ENCODE measurements at places on chromosomes 6 and 20.

- peak; percentile 36 for DNase-seq
These were observed 14.5 kb downstream of the COL11A2 start for GRCh38 chr6:33177552-33178446.

DNA sequence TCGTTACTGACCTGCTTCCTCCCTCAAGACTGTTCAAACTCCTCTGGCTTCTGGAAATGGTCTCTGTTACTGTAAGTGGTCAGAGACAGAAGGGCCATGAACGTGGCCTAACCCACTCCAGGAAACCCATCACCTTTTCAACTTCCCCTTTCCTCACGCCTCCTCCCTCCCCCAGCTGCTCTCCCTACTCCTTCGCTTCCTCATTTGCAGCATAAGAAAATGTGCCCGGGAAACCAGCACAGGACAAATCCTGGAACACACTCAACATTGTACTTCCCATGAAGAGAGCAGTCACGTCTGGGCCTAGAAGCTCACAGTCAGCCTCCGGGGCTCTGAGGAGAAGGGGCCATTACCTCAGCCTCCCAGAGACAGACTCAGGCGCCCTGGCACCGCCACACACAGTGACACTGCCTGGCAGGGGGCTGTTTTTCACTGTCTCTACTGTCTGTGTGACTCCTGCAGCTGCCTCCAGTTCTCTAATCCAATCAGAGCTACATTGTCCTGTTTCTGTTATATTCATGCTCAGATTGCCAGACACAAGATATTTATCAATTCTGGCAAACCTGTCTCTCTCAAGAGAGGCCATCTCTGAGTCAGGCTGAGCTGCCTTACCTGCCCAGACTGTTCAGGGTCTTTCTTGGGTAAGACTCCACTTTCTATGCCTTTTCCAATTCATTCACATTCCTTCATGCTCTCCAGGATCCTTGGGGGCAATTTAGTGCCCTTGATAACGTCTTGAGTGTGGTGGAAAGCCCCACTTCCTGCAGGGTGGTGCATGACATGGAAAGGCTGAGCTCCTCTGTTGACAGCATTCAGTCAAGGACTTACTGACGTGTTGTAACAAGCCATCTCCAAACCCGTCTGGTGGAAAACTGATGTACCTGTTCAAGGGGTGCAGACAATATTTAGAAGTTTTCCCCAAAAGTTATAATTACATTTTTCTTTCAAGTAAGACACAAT is 242.2 kb downstream of the HIVEP2 start:
- DNase-seq: peak; percentile 62

GRCh38 chr6:35297601-35298481 is at the start of gene DEF6:
TSS of gene DEF6 (plus strand) at chr6:35297818. CDS start at chr6:35297857, 39 bp downstream.
- peak; percentile 94 for DNase-seq

- no peak for DNase-seq
These were observed 79.0 kb downstream of the TRERF1 start for GRCh38 chr6:42372699-42373098.

- DNase-seq: no peak
These were observed 14.2 kb upstream of the SLCO4A1 start for GRCh38 chr20:62627901-62628612.

DNA sequence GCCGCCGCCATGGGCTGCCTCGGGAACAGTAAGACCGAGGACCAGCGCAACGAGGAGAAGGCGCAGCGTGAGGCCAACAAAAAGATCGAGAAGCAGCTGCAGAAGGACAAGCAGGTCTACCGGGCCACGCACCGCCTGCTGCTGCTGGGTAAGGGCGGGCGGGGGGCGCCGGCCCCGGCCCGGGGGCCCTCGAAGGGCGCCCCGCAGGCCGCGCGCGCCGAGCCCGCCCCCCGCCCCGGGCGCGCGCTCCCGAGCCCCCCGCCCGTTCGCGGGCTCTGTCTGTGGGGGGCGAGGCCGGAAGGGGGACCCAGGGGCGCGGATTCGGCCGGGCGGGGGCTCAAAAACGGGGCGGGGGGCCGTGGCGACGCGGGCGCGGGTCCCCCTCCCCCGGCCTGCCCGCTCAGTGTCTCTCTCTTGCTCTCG is 39.2 kb downstream of the GNAS start:
- DNase-seq: peak; percentile 38

DNA sequence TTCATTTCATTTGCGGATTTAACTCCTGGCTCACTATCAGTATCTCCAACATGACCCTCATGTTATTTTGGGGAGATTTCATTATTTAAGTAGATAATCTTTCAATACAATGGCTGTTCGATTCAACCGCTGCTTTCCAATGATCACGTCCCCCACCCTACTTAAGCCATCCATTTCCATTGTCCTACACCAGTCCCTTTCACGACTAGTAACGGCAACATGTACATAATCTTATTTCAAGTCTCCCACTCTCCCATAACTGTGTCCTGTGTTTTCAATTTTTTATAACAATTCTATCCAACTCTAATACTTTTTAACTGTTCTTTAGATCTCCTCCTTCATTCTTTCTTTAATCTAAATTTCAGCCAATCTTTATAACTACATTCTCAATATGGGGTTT is 890.8 kb upstream of the MAP3K7 start:
- no peak for DNase-seq

- no peak for DNase-seq
These were observed 368.5 kb upstream of the EPHA7 start for GRCh38 chr6:93787841-93788240.

GRCh38 chr6:108660251-108660650 is 99.5 kb downstream of the FOXO3 start:
- DNase-seq: no peak

- no peak for DNase-seq
These were observed 317.5 kb upstream of the MOCS1 start for GRCh38 chr6:40251637-40252300.

DNA sequence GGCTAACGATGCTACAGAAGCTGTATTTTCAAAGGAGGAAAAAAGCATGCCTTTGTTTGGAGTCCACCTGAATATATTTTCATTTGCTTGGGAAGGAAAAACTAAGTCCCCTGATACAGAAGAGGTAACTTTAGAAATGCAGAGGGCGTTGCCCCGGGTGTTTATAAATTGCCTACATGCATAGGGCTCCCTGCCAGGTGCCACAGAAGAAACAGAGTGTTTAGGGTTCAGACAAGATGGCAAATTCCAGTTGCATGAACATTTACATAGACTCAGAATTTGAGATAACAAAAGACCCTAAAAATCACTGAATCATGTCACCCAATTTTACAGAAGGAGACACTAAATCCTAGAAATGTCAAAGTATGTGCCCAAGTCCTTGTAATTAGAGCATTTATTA is 19.9 kb downstream of the RIN2 start:
- no peak for DNase-seq

DNA sequence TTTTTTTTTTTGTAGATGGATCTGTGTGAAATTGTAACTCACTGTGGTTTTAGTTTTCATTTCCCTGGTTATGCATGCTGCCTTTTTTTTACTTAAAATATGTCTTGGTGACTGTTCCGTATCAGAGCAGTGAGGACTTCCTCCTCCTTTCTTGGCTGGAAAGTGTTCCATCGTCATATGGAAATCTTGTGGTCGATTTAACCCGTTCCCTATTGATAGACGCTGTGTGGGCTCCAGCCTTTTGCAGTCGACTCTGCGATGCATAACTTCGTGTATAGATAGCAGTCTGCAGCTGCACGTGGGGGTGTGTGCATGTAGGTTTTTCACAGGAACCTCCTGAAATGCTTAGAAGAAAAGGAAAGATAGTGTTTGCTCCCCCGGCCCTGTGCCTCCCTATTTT is 28.1 kb upstream of the PNPLA1 start:
- no peak for DNase-seq

DNA sequence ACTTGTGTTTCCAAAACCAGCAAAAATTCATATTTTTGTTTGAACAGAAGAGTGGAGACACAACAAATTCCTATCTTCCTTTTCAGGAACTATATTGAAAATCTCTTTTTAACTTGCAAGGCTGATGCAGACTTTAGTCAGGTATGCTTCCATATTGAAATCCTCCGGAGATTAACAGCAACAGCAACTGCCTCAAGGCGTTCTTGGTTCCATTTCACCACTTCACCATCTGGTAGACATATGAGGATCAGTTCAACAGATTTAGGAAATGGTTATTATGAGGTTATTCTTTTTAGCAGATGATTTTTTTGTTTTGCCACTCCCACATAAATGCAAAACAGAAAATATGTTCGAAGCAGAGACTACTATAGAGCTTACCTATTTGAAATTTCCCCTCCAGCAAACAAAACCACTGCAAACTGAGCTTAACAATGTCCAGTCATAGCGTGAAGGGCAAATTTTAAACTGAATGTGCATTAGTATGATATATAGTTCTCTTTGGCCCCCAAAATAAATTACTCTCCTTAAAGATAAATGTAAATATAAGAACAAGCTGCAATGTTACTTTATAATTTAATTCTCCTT is 520.5 kb upstream of the ADGRB3 start:
- DNase-seq: no peak

DNA sequence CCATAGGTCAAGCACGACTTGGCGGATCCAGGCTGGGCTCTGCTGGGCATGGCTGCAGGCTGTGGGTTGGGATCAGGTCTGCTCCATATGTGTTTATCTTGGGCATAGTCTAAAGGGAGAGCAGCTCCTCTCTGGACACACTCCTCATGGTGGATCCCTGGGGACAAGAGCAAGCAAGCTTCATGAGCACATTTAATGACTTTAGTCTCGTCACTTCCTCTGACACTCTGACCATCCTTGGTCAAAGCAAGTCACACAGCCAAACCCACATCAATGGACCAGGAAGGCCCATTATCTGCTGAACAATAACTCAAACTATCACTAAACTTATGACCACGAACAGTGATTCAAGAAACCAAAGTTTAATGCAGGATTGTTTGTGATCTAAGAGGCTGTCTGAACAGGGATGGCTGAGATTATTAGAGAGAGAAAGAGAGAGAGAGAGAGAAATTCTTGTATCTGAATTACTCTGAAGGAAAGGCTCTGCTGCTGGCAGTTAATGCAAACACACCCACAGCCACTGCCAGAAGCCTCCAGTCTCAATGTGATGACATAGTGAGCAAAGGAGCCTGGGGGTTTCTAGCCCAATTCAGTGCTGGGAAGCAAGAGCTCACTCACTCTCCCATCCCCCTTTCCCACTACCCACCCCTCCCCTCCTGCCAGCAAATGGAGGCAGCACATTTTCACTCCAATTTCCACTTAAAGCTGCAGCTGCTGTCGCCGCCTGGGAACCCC is 490.2 kb upstream of the SULF2 start:
- DNase-seq: no peak

GRCh38 chr20:14005996-14006395 is 10.7 kb downstream of the MACROD2 start:
- no peak for DNase-seq

- no peak for DNase-seq
These were observed 28.8 kb downstream of the SNAP25 start for GRCh38 chr20:10247440-10247839.

DNA sequence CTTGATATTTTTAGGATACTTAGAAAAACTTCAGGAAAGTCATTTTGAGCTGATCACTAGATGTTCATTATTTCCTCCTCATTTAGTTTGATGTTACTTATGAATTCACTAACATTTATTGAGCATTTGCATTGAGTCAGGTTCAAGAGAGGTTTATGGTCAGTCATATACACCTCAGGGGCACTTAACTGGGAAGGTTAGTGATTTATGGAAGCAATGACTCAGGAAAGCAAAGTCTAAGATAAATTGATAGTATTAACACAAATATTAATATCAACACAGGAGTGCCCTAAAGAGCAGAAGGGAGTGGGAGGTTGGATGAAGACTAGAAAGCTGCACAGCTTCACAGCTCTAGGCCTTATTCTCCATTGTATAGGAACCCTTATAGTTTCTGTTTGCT is 177.0 kb upstream of the TNFAIP3 start:
- no peak for DNase-seq

- DNase-seq: no peak
These were observed 100.2 kb downstream of the PERP start for GRCh38 chr6:138007014-138007472.

GRCh38 chr20:44326391-44327159 is 10.3 kb upstream of the R3HDML start:
- no peak for DNase-seq

- no peak for DNase-seq
These were observed 890.6 kb downstream of the KIF16B start for GRCh38 chr20:15682690-15683089.

DNA sequence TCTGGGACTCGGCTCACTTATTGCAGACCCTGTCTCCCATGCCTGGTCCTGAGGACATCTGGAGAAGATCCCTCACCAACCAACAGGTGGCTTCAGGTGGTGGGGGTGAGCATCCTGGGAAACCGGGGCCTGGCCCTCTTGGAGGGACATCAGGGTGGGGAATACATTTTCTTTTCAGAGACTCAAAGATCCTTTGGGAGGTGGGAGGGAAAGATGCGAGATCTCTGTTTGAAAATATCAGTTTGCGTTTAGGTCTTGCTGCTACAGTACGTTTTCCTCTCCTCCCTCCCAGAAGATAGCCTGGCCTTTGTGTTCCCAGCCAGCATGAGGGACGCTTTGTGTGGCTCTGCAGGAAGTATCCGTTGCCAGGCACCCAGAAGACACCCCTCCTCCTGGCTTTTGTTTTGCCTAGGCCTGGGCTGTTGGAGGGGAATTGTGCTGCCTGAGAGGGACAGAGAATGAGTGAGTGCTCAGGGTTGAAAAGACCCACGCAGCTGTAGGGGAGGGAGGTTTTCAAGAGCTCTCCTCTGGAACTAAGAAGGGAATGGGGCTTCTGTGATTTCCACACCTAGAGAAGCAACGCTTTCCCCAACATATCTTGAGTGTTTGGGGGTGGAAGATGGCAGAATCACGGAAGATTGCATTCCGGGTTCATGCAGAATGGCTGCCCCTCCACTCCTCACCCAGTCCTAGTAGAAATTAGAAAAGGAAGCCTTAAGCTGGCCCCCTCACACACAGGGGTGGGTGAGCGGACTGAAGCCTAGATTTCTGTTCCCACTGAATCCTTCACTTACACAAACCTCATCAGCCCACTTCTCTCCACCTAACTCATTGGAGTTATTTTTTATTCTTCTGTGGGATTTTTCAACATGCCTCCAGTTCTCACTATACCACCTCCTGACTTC is 22.0 kb upstream of the SLC2A12 start:
- no peak for DNase-seq

DNA sequence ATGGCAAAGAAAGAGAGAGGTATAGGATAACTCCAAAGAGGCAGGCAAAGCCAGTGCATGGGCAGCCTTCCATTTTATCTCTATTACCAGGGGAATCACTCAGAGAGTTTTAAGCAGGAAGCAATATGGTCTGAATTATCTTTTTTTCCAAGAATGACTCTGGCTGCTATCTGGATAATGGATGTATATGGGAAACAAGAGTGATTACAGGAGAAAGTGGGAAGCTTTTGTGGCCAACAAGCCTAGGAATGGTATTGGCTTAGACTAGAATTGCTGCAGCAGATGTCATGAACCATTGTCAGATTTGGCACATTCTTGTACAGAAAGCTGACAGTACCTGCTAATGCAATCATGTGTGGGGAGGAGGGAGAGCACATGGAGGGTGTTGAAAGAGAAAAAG is 73.0 kb upstream of the BTBD3 start:
- DNase-seq: no peak

GRCh38 chr6:63941747-63942470 is 306.3 kb downstream of the PHF3 start:
- no peak for DNase-seq

DNA sequence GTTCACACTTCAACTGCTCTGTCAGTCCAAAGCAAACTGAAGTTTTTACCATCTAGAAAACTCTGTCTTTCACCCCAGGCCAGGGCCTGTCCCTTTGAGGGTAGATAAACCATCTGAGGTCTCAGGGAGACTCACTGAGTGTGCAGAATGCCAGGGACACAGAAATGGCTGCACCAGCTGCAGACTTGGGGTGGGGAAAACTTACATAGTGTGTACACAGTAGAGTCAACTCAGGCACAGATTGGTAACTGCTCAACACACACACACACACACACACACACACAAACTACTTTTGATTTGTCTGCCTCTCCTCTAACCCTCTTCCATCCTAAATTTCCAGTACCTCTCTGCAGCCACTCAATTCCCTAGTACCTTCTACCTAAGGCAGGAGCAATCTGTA is 374.9 kb upstream of the JAG1 start:
- no peak for DNase-seq

All from right cardiac atrium (tissue), 5 donors.